NCI-H2171 (cell line): ENCODE measurements at places on chromosomes 4 and X.

DNA sequence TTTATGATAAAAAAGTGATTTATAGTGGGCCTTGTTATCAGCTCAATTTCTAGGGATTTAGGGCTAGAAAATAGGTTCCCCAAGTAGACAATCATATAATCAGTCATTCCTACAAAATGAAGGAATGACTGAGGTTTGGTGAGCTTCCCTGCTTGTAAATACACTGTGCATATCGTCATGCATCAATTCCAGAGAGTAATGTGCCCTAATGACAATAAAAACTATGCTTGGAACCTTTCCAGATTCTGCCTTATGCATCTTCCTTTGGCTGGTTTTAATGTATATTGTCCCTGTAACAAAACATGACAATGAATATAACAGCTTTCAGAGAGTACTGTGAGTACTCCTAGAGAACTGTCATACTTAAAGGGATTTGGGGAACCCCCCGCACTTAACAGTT is 1310.9 kb downstream of the PCDH7 start:
- DNase-seq: no peak

GRCh38 chr4:25984796-25985195 is 70.8 kb downstream of the SMIM20 start:
- DNase-seq: no peak

GRCh38 chrX:138638996-138639395 is 72.5 kb downstream of the FGF13 start:
- no peak for DNase-seq

GRCh38 chrX:153455571-153455970 is 9.7 kb upstream of the TREX2 start:
- no peak for DNase-seq

DNA sequence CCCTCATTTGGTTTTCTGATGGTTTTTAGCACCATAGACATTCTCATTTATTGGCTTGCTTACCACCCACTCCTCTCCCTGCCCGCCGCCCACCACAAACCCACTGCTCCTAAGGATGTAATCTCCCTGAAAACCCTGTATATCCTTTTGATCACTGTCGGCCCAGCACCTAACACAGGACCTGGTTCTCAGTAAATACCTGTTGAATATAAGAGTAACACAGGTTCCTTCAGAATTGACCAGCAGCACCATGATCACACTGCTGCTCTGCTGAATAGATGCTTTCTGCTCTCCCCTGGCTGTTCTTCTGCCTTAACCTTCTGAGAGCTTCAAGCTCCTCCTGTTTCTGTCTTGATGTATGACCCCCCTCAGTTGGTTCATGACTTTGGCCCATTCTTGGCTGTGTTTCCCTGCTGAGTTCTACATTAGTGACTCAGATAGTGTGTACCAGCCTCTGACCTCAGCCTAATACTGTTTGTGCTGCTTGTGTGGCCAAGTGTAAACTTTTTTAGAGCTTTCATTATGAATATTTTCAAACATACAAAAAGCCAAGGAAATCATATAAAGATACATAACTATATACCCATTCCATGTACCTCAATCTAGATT is 265.3 kb downstream of the FRMPD4 start:
- no peak for DNase-seq

DNA sequence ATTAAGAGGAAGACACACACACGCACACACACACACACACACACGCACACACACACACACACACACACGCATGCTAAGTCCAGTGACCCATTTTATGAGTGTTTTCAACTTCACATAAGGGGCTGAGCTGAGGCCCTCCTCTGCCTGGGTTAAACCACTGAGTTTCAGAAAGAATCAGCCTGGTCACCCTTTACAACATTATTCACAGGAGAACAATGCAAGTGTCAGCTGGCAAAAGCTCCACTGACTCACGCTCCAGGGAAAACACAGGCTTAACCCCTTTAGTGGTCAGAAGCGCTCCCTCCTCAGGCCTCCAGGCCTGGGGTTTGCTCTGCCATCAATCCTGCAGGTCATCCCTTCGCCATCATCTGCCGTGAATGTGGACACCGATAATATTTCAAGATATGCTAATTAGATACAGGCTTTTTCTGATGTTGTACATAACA is 46.9 kb downstream of the ACOX3 start:
- DNase-seq: no peak

- no peak for DNase-seq
Measured at GRCh38 chr4:89708903-89709421, 128.0 kb downstream of the SNCA start.

GRCh38 chr4:81217779-81218178 is 2.8 kb upstream of the PRKG2 start:
- DNase-seq: no peak

DNA sequence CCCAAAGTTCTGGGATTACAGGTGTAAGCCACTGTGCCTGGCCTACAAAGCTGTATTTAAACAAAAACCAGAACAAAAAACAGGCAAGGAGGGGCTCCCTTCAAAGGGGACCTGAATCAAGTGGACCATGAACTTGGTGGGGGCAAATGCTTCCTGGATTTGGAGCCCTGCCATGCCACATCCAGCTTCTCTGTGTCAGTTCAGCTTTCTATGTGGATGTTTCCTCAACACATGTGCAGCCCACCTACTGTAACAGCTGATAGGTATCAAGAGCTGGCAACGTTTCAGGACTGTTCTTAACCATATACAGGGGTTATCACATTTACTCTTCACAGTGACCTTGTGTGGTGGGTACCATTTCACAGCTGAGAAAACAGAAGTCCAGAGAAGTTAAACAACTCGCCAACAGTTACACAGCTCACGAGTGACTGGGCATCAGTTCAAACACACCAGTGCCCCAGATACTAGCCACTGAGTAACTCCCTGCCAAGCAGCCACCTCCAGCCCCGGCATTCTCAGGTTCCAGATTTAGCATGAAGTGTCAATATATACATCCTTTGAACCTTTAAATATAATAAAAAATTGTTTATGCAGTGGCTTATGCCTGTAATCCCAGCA is 7.5 kb downstream of the GPR143 start:
- no peak for DNase-seq

DNA sequence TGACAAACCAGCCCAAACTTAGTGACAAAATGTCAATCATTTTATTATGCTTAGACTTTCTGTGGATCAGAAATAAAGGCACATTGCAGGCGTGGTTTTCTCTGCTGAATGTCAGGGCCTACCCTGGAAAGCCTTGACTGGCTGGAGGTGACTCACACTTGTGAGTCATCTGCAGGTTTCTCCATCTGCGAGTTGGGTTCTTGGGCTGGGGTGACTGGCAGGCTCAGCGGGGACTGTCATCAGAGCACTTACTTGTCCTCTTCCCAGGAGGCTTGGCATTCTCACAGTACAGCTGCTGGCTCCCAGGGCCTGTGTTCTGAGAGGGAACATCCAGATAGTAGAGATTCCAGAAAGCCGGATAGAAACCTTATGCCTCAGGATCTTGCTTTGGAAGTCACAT is 153.8 kb upstream of the AGA start:
- no peak for DNase-seq

DNA sequence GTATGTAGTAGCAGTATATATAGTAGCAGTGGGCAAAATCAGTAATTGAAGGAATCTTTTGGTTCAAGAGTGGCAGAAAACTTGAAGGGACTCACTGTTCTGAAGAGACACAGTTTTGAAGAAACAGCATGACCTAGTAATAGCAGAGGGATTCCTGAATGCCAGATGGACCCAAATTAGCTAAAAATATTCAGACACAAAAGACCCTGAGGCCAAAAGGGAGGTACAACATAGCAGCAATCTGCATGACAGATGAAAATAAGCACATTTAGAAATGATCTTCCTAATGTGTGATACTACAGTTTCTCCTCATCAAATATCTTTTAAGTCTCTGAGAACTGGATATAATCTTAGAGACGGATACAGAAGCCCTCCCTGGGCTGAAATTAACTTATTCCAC is 536.6 kb downstream of the PPARGC1A start:
- no peak for DNase-seq

GRCh38 chrX:10098270-10098713 is 58.5 kb upstream of the CLCN4 start:
- DNase-seq: no peak

- no peak for DNase-seq
Measured at GRCh38 chr4:75146223-75146622, 213.3 kb downstream of the PARM1 start.

DNA sequence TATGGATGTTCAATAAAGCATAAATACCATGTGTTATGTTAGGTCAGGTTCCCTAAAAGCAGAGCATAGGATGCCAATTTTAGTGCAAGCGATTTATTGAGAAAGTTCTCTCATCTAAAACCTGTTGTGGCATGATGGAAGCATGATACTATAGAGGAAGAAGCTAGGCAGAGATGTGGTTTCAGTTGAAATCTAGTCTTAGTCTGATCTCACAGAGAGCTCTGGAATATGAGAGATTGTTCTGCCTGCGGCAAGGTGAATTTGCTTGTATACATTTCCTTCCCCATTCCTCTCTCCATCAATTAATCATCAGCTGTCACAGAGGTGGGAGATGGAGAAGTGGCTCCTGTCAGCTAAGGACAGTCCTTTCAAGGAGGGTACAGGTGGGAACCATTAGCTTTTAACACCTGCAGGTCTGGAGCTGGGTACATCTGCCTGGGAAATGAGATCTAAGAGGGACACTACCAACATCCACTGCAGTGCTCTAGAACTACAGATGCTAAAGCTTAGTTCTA is 252.4 kb downstream of the CFAP299 start:
- no peak for DNase-seq

DNA sequence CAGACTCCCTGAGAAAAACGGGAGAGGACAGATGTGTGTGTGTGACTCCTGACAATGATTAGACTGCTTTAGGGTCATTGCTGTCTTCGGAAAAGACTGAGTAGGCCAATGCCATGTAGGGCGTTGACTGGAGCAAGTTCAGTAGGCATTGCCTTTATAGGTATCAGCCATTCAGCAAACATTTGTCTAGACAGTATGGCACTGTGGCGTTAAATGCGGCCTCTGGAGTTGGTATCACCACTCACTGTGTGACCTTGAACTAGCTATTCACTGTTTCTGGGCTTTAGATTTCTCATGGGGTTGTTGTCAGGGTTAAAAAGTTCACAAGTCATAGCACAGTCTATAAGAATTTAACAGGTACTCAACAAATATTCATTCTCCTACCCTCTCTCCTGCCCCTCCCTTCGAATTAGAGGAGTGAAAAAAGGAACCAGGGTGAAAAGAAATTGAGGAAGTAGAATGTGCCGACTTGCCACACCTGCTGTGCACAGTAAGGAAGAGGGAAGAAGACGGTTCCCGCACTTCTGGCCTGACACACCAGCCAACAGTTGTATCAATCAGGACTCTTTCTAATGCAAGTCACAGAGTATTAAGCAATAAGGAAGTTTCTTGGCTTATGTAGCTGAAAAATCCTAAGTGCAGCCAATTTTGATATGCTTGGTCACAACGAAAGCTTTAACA is 83.2 kb upstream of the PLAC8 start:
- no peak for DNase-seq

DNA sequence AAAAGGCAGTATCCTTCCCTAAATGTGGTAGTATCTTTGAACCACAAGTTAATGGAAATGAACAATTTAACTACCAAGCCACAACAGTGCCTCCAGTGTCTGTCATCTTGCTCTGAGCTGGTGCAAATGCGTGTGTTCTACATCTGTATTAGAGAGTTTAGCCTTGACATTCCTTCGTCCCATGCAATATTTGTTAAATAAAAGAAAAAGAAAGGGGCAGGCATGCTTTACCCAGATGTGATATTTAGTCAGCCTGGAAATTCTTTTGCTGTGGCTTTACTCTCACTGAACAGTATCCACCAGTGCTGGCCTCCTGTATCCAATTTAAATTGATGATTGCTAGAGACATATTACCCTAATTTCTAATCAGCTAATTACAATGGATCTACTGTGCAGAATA is 310.5 kb downstream of the CFAP299 start:
- no peak for DNase-seq

GRCh38 chr4:152014280-152014679 is 253.5 kb upstream of the GATB start:
- DNase-seq: no peak

DNA sequence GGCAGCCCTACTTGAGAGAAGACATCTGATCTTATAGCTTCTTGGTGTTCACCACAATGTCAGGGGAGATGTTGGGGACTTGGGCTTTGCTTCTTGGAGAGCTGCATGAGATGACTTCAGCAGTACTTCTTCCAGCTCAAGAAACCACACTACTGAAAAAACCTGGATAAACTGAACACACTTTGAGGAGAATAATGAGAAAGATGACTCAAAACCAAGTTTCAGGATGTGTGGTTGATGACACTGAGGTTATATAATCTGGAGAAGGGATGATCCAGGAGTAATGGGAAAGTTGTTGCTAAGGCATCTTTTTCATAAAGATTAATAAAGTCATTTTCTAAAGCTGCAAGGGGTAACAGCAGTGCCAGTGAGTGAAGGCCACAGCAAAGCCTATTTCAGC is 58.4 kb upstream of the PNPLA4 start:
- no peak for DNase-seq

DNA sequence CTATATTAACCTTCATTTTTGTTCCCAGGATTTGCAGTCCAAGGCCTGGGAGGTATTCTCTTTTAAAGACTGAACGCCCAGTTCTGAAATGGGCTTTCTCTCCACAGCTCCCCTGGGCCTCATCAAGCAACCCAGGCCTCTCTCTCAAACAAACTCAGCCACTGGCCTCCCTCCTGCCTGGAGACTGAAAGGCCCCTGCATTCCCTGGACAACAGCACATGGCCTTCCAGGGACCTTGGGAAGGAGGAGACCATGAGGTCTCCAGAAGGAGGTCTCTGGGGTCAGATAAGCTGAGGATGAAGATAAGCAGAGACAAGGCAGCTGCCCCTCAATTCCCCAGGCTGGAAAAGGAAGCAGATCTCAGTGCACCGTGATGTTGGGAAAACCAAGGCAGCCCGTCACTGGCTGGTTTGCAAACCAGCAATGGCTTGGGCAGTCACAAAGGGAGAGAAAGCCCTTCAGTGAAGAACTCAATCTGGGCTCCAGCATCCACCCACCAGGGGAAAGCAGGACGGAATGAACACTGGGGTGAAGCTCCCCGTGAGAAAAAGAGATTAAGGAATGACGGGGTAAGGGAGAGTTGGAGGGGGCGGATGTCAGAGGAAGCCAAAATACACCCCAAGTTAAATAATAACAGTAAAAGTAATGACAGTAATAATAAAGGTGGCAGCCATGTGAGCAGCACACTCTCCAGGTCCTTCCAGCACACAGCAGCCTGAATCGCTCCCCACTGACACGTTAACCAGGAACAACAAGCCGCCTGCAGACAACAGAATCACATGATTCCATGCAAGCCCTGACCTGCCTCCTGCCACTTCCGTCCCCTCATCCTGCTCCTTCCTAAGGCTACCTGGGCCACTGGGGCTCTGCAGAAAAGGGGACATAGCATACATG is 22.3 kb downstream of the AMOT start:
- no peak for DNase-seq

- DNase-seq: no peak
Measured at GRCh38 chr4:46432923-46433322, 43.0 kb upstream of the GABRA2 start.

GRCh38 chr4:112053825-112054350 is 91.4 kb upstream of the FAM241A start:
- no peak for DNase-seq

DNA sequence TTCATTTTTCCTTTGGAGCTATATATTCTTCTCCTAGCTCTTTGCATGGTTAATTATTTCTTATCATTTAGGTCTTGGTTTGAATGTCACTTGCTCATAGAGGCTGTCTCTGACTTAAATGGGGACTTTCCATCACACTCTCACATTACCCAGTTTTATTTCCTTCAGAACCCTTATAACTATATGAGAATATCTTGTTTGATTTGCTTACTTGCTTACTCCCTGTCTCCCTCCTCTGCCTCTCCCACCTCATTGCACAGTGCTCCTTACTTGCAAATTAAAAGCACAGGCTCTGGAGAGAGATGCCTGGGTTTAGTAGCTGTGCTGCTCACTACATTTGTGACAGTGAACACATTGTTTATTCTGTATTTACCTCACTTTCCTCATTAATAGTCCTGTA is 174.6 kb downstream of the SOWAHB start:
- DNase-seq: no peak
